ENCODE measurements at places on chromosomes 5 and 9.
A peak's percentile ranks its signal among the peaks of the same experiment; 100 is the strongest.

- no peak for DNase-seq
These were observed 23.4 kb upstream of the GALNT10 start for GRCh38 chr5:154166901-154167791.

- peak; percentile 53 for DNase-seq
These were observed 64.4 kb downstream of the FAM114A2 start for GRCh38 chr5:153974131-153974812.

GRCh38 chr5:118196229-118196628, 792.1 kb downstream of the DTWD2 start:
- DNase-seq: no peak

DNA sequence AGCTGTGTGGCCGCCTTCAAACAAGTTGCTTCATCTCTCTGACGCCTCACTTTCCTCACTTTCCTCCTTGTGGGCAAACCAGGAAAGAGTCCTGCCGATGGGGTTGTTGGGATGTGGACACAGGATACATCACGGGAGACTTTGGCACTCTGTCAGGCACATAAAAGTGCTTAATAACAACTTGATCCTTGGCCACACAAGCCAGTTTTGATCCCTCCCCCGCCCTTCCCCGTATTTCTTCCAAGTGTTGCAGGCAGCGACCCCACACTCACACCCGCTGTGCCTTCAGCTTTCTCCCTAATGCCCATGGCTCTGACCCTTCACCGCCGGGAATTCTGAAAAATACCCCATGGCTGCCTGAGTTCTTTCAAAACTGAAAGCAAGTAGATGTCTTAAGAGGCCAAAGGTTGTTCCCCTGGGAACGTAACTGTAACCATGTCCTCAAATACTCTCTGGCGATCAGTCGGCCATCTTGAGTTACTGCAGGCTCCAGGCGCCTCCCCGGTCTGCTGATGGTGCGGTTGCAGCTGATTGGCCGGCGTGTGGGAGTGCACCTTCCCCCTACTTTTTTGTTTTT, 59.8 kb downstream of the ARHGEF37 start:
- no peak for DNase-seq

- peak; percentile 62 for DNase-seq
These were observed 7.2 kb upstream of the RNF38 start for GRCh38 chr9:36407122-36407723.

DNA sequence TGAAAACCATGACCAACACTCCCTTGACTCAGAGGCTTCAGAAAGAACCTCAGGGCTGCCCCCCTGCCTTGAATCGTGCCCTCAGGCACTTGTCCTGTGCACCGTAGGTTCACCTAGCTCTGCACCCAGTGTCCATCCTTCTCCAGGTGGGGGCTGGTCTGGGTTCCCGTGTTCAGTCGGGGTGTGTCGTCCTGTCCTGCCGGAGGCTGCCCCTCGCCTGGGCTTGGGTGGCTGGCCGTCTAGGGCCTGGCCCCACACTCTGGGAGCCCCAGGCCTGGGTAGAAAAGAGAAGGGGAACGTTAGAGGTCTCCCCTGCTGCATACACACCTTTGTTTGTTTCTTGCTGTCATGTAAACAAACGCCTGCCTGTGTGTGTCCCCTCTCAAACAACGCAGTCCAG, 29.3 kb downstream of the CATSPER3 start:
- no peak for DNase-seq

- no peak for DNase-seq
These were observed 2.6 kb downstream of the RNF44 start for GRCh38 chr5:176534640-176535039.

DNA sequence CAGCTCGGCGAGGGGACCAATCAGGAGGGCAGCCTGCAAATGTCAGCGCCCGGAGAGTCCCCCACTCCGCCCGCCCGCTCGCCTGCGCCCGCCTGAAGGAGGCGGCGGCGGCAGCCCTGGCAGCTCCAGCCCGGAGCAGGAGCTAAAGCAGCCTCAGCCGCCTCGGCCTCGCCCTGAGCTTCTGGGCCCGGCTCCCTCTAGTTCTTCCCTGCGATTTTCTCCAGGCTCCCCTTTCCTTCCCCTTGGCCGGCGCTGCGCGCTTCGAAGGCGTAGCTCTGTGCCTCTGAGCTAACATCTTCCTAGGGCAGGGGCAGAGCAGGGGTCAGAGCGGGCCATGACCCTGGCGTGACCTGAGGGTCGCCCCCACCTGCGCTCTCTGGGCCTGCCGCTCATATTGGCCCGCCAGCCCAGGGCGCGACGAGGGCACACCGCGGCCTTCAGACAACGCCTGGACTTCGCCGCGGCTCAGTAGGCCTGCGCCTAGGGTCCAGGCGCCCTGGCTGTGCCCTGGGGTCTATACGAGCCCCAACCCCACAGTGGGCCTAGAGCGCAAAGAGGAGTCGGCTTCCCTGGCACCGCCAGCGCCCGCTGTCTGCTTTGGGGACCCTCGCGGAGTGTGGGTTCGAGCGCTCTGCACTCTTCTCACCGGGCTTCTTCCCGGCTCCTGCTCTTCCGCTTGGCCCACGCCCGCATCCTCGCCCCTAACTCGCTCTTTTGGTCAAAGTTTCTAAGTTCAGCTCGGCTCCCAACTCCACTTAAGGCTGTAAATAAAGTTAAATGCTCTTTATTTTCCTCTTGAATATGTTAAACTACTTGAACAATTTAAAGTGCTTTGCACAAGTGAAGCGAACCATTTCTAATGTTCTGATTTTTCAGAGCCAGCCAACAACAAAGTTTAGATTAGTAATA, 504 bp upstream of the OTP start:
- no peak for DNase-seq

DNA sequence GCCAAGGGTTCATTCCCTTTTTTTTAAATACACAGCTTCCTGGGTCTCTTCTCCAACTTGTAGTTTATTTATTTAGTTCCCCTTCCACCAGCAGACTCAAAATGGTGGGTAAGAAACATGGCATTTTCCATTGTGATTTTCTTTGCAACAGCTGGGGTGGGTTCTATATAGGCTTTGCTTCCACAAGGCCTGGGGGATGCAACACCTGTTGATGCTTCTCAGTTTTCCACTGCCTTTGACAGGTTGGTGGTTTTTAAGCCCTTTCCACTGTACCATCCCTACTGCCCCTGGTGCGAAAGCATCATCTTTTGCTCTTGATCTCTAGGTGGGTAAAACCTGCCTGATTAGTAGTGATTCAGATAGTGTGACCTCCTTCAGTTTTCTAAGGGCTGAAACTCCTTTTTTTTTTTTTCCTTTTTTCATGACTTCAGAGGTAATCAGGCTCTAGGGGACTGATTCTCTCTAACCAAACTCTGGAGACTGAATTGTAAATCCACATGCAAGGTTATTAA, 8.5 kb downstream of the KDM3B start:
- DNase-seq: no peak

DNA sequence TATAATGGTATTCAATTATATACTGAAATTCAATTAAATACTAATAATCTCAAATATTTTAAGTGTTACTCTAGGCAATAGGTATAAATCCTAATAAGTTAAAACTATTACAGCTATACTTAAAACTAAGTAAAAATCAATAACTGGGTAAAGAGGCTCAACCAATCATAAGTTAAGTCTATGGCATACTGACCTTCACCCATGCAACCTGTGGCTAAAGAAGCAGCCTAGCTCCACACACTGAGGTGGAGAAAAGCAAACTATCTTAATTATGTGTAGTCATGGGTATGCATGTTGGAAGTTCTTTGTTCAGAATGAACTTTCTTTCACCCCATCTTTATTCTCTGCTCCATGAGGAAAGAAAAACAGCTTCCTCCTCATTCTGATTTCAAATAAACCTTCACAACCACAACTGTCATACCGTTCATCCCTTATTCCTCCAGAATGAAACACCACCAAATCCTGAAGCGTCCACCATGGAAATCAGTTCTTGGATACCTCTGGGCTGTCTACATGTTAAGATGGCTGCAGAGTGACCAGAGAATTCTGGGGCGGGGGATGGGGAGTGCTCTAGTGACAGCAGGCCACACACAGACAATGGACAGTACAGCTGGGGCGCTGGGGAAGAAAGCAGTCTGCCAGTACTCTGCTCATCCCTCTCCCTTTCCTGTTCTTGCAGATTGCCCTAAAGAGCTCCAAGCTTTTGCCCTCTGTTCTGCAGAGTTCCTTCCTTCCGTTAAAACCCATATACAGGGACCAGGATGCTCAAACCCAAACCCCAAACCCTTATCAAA, 62.3 kb downstream of the RIGI start:
- no peak for DNase-seq

DNA sequence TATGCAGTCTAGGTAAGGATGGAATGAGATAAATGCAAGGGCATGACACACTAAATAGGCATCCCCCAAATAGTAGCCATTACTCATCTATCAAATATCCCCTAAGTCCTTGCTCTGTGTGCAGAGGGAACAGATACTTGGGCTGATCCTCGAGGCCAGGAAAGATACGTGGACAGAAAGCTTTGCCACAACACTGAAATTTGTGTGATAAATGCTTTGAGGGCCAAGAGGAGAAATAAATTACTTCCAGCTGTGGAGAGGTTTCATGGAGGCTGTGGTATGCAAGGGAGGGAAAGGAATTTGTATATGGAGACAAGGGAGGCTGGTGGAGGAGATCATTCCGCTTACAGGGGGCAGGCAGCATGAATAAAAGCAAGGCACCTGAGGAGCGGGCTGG, 18.5 kb downstream of the ATOX1 start:
- peak; percentile 98 for DNase-seq

DNA sequence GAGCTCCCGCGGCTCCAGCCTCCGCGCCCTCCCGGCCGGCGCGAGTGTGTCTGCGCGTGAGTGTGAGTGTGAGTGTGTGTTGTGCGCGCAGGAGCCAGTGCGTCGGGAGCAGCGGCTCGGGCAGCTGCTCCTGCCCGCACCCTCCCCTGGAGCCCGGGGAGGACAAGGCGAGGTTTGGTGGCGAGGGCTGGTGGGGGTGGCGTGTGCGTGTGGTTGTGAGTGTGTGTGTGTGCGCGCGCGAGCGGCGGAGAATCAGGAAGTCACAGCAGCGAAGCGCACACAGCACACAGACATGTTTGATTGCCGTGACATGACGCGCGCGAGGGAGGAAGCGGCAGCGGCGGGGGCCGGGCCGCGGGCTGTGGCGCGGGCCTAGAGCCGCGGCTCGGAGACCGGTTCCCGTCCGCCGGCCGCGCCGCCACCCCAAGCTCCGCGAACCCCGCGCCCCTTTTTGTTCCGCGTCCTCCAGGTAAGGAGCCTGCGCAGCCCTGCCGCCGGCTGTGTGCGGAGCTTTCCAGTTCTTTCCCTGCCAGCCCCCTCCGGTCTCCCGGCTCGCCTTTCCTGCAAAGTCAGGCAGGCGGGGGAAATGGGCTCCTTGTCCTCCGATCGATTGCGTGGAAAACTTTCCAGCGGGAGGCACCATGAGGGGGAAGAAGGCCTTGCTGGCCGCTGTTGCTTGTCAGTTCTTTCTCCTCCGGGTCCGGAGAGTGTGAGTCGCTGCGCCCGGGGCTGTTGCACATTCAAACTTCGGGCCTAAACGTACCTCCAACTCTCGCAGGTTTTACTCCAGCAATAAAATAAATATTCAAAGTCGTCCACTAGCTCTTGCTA, 2.4 kb downstream of the SMARCA2 start:
- peak; percentile 79 for DNase-seq

GRCh38 chr5:173736923-173737412, 120.5 kb upstream of the BOD1 start:
- no peak for DNase-seq

GRCh38 chr9:129863059-129863690, 27.9 kb downstream of the USP20 start:
- peak; percentile 89 for DNase-seq

- peak; percentile 88 for DNase-seq
These were observed 17.3 kb upstream of the TGFBI start for GRCh38 chr5:136011414-136012001.

- DNase-seq: no peak
These were observed 200.0 kb upstream of the ATP10B start for GRCh38 chr5:161051920-161052500.

DNA sequence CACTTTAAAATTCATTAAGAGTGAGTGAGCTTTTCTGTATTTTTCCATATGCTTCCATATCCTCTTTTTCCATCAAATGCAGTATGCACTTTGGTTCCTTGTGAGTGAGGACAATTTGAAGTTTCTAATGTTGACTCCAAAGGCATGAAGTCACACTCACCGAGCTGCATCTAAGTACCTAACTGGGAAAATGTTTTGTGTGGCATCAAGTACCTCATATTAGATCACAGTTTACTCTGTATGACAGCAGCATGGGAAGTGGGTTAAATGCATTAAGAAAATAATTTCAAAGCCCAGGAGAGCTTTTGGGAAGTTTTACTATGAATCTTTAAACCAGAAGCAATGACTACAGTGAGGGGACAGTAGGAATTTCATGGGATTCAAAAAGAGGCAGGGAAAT, 207.0 kb downstream of the EFNA5 start:
- no peak for DNase-seq

GRCh38 chr5:2135833-2136232, 253.1 kb upstream of the IRX4 start:
- no peak for DNase-seq

GRCh38 chr5:179762781-179763176, 30.2 kb downstream of the MAML1 start:
- DNase-seq: peak; percentile 64

GRCh38 chr5:109125755-109126429, 283.9 kb downstream of the PJA2 start:
- DNase-seq: no peak

GRCh38 chr5:88997937-88998336, 115.0 kb upstream of the MEF2C start:
- no peak for DNase-seq

GRCh38 chr9:121353241-121354061, 16.6 kb downstream of the STOM start:
- no peak for DNase-seq

DNA sequence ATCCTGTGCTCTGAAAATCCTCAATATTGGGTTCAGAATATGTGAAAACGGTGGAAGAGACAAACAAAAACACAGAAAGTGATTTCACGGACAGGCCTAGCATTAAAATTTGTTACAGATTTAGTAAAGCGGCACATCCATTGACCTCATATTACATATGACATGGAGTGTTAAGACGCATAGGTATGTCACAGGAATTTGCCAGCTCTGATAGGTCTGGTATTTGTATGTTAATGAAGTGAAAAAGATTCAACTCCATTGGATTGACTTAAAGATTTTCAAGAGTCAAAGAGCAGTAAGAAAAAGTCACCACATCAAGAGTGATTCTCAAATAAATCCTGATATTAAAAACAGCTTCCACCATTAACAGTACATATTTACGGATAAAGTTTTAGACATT, 396.5 kb upstream of the SEMA6A start:
- DNase-seq: no peak

- DNase-seq: no peak
These were observed 88.0 kb downstream of the NRG2 start for GRCh38 chr5:139955053-139955605.

DNA sequence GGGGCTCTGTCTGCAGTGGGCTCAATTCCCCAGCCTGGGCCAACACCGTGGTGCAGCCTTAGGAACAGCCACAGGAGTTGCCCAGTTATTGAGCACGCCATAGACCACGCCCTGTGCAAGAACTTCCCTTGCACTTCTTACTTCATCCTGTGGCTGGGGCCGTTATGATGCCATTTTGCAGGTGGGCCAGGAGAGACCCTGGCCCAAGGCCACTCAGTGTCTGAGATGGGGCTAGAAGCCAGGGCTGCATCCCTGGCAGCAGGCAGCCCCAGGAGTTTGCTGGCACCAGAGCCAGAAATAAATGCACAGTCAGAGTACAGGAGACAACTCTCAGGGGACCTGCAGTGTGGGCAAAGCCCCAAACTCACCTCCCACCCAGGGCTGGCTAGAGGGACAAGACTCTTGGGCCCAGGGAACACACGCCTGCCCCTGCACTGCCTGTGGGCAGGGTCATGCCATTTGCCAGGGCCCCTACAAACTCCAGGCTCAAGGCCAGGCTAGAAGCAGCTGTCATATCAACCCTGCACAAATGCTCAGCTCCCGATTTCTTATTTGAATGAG, 6.7 kb downstream of the CORO2A start:
- no peak for DNase-seq
